Stimulated activated CD8-positive, alpha-beta memory T cell treated with anti-CD3 and anti-CD28 coated beads, Interleukin-12 subunit alpha, Interleukin-12 subunit beta, amount 100 ng/mL, for 1 hour (primary cell): ENCODE measurements at places on chromosomes 12 and 14.

GRCh38 chr14:105347587-105347968, 33.0 kb downstream of the PACS2 start:
- no peak for DNase-seq

- DNase-seq = no peak
Observed at GRCh38 chr14:72401632-72402376, 469.6 kb downstream of the RGS6 start.

- no peak for DNase-seq
Observed at GRCh38 chr12:85029456-85029855, 6.6 kb downstream of the TSPAN19 start.

DNA sequence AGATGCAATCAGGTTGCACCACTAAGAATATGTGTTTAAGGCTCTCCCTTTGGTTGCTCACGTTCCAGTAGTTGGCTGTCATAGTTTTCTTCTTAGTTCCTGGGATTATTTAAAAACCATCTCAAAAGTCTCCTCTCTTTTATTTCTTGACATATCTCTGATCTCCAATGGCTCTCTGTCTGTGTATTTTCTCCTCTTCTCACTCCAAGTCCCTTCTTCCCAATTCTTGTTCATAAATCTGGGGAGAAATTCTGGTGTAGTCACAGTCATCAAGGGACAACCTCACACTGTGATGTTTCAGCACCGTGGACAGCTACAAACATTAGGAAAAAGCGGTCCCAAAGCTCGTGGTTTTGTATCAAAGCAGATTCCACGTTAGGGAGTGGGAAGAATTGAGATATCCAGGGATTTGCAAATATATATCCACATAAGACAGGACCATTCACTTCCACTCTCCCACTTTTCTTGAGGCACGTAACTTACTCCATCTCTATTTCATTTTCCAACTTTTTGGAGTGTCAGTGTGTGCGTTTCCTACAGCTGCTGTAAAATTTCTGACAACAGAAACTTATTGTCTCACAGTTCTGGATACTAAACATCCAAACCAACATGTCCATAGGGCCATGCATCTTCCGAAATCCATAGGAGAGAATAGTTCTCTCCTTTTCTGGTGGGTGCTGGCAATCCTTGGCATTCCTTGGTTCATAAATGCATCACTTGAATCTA, 80.6 kb upstream of the TMEM233 start:
- DNase-seq = no peak

DNA sequence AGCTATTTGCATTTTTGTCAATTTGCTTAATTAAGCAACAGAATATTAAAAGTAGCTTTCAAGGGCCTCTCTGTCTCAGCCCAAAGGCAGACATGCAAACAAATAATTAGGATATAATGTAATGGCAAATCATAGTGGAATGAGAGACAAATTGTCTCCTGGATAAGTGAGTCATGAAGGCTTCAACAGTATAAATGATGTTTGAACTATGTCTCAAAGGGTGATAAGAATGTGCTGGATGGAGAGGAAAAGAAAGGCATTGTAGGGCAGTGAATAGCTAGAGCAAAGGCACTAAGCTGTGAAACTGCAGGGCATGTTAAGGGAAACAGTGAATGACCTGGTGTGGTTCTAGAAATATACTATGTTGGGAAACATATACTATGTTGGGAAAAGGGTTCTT, 53.5 kb upstream of the PPP1R12A start:
- no peak for DNase-seq

DNA sequence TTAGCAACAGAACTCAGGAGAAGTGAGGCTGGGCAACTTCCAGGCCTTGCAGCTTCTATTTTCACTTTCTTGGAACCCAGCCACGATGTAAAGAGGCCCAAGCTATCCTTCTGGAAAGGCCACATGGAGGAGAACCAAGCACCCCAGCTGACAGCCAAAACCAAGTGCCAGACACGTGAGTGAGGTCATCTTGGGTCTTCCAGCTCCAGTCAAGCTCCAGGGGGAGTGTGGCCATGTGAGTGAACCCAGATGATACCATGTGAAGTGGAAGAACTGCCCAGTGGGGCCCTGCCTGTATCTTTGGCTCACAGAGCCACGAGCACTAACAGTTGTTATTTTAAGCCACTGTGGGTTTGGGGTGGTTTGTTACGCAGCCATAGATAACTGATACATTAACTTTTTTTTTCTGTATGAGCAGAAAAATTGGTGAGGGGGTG, 126.8 kb upstream of the MAP1LC3B2 start:
- DNase-seq = no peak

DNA sequence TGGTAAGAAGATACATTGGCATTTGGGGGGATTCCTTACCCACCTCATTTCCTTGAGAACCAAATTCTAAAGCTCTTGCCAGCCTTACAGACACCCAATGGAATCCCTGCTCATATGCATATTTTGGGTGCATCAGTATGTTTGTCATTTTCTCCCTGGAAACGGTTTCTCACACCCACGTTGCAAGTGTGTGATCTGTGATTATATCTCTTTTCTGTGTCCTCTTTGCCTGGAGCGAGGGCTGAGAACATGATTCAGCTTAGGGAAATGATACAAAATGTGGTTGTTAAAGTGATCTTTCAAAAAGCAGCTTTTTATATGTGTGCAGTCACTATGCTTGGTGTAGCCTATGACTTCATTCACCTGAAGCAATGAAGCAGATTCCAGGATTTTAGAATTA, 52.0 kb downstream of the KCNMB4 start:
- DNase-seq = no peak

- no peak for DNase-seq
Observed at GRCh38 chr12:42652048-42652447, 62.5 kb upstream of the PRICKLE1 start.

DNA sequence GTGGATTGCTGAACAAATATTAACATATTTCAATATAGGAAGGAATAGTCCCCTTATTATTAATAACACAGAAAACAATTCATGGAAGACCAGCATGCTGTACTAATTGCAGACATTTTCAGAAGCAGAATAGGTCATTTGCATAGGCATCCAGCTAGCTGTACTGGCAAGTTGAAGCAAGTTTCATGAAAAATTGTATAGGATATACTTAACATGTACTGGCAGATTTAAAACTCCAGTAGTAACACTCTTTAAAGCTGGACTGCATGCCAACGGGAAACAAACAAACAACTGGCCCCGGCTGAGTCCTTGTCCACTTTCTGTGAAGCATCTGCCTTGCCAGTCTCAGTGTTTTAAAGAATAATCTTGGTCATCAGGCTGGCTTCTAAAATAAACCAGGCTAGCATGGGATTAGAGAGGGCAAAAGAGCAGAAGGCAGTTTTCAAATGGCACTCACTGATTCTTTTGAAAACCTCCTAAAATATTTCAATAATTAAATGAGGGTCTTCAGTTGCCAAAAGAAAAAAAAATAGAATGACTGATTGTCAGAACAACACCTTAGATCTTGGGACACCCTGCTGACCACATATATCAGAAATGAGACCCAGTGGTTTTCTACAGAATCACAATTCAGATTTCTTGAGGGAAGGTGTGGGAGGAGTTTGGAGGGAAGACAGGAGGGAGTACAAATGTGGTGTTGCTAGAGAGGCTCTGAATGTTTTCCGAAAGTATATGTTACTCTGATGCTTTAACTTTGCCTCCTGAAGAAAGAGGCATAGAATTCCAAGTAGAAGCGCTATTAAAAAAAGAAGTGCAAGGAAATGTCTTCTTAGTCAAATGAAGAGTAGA, 122.5 kb upstream of the KRAS start:
- DNase-seq = no peak

GRCh38 chr12:121992059-121992879, 29.4 kb upstream of the BCL7A start:
- DNase-seq = no peak

DNA sequence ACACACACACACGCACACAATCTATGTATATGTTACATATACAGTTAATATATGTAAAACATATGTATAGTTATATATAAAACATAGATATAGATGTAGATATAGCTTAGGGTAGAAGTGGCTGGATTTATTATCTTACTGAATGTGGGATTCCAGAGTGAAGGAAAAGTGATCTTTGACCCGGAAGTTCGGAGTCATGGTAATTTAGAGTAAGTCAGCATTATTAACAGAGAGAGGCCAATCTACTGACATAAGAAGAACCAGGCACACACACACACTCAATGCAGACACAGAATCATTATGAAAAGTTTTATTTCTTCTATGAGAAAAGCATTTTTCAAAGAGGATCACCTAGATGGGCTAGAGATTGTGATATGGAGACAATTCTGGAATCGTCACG, 384.2 kb upstream of the NOVA1 start:
- no peak for DNase-seq

GRCh38 chr14:58865514-58866281, 227.9 kb downstream of the DACT1 start:
- no peak for DNase-seq

GRCh38 chr14:97224016-97224415, 426.8 kb downstream of the VRK1 start:
- no peak for DNase-seq
